Dorsolateral prefrontal cortex (tissue), 122 donors: ENCODE measurements at places on chromosomes 7 and 10.

DNA sequence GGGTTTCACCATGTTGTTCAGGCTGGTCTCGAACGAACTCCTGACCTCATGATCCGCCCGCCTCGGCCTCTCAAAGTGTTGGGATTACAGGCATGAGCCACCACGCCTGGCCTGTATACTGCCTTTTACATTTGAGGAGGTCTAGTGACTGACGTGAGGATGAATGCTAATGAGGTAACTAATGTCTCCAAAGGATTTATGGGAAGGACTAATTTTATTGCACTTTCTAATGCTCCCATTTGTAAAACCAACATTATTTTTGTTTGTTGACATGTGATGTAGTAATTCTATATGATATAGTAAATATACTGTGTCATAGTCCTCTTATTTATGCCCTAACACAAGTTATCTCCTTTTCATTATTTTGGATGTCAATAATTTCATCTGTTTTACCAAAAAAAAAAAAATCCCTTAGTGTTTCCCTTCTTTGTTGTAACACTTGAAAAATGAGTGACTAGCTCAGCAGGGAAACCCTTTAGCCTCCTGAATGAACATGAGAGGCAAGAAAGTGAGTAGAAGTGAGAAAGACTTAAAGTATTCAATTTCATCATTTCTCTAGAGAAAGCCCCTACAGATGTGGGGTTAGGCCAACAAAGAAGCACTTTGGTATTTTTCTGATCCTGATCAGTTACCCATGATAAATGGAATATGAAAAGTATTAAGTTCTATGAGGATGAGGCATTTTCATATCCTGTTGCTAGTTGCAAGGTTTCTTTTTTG, 596.9 kb upstream of the PCDH15 start:
- no peak for DNase-seq

DNA sequence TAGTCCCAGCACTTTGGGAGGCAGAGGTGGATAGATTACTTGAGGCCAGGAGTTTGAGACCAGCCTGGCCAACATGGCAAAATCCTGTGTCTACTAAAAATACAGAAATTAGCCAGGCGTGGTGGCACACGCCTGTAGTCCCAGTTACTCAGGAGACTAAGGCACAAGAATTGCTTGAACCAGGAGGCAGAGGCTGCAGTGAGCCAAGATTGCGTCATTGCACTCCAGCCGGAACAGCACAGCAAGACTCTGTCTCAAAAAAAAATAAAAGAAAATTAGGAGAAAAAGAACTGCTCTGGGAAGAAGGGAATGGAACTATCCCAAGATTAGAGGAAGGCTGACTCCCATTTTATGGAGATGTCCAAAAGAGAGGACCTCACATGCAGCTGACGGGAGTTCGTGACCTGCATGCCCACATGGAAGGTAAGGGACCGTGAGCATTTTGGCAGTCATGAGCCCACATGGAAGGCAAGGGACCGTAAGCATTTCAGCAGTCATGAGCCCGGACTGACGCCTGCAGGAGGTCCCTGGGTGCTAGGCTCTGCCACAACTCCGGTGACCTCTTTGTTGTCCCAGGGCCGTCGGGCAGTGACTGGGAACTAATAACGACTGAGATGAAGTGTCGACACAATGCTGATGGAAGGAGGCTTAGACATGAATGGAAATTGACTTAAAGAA, 18.6 kb upstream of the GTPBP4 start:
- no peak for DNase-seq

DNA sequence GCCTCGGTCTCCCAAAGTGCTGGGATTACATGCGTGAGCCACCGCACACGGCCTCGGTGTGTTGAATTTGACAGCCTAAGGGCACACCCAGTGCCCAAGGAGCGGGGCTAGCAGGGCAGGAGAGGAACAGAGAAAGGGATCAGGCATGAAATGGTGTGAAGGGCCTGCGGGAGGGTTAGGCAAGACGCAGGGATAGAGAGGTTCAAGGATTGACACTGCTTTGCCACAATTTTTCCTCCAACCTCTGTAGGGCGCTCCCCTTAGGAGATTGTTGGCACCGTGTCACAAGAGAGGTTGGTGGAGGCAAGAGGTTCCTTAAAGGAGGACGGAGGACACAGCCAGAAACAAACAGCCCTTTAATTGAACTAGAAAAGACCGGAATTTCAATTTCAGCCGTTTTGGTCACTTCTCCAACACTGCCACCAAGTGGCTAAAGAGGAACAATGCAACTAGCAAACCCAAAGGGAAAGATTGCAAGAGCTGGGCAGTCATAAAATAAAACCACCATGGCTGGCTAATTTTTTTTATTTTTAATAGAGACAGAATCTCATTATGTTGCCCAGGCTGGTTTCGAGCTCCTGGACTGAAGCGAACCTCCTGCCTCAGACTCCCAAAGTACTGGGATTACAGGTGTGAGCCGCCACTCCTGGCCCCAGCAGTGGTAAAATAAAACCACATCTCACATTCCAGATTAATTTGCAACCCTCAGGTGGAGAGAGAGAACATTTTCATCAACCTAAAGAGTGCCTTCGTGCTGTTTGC, 6.9 kb upstream of the CREB3L2 start:
- no peak for DNase-seq

DNA sequence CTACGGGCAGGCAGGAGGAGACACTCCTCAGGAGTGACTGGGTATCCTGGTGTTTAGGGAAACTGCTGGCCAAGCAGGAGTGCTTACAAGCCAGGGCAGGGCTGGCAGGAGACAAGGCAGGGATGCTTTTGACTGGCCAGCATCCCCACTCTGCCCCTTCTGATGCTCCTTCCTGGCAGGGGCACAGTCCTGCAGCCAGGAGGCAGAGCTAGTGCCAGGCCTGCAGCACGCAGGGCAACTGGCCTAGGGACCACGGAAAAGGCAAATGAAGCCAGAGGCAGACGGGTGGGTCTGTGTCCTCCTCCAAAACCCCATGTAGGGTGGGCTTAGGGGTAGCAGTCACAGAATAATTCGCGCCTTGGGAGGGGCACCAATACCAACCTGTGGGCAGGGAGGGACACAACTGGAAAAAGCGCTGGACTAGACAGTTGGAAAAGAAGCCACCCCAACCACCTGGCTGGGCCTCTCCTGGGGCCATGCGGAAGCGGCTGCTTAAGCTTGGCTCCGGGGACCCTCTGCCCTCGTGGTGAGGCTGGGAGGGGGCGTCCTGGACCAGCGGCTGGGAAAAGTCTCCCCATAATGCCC, 4.8 kb downstream of the IMPDH1 start:
- no peak for DNase-seq

- peak; percentile 56 for DNase-seq
Observed at GRCh38 chr7:74092964-74093471, 9.4 kb downstream of the LIMK1 start.

GRCh38 chr10:104429846-104430245, 76.2 kb downstream of the CFAP58 start:
- DNase-seq, result no peak

- DNase-seq, result no peak
Observed at GRCh38 chr10:101453791-101454718, 100.1 kb downstream of the BTRC start.

GRCh38 chr10:69786791-69787190, 14.9 kb upstream of the COL13A1 start:
- no peak for DNase-seq

DNA sequence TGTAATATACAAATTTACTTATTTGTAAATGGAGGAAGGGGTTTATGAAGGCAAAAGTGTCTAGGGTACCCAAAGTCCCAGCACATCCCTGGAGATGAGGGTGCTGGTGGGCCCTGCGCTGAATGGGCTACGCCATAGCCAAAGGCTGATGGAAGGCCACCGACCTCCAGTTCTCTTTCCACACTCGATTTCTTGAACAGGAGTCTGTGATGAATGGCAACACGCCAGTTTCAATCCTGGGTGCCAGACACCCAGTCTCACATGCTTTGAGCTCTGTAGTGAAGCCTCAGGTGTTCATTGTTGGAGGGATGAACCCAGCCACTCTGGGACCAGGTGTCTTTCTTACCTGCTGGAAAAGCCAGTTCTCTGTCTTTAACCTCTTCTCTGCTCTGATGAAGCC, 752 bp downstream of the LRMDA start:
- no peak for DNase-seq

DNA sequence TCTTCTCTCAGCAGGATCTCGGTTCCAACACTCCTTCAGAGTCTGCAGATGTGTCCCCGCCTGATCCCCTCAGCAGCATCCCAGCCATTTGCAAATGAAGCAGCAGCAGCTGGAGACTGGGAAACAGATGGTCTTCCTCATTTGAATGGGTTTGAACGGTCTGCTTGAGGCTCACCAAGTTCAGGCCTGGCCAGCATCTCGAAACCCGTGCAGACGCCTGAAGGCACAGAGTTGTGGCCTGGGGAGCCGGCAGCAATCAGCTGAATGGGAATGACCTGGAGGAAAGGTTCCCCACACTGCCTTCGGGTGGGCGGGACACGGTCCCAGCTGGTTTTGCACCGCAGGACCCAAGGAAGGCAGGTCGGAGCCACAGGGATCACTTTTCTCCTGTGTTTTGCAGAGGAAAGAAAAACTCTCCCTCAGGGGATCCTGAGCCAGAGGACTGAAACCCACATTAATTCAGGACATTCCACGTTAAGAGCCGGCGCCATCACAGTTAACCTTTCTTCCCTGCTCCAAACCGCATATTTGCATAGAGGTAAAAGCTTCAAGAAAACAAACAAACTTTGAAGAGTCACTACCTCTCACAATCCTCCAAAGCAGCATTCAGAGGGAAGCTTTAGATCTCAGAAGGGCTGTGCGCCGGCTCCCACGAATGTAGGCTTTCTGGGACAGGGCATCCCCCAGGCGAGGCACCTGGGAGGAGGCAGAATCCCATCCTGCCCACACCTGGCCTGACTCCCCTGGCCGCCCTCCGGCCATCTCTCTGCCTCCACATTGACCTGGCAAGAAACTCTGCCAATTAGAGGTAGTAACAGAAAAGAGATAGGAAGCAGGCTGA, 17.7 kb downstream of the FGFR2 start:
- DNase-seq, result no peak

DNA sequence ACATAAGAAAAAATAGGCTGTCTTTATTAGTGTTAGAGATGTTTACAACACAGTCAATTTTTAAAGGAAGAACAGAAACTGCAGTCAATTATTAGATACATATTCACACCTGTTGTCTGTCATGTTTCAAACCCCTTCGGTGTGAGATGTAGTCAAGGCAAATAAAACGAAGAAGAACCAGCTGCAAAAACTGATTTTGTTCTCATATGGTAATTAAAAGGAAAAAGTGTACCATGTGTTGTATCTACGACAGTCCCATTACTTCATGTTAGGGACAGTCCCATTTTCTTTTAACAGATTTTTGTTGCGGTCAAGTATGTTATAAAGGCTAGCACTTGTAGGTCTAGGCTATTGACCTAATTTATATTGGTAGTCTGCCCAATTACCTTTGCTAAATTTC, 149.4 kb downstream of the LRRN3 start:
- DNase-seq, result no peak

GRCh38 chr7:158255156-158255555, 332.5 kb downstream of the PTPRN2 start:
- DNase-seq, result no peak

- no peak for DNase-seq
Observed at GRCh38 chr10:3014968-3015367, 52.4 kb upstream of the PFKP start.

DNA sequence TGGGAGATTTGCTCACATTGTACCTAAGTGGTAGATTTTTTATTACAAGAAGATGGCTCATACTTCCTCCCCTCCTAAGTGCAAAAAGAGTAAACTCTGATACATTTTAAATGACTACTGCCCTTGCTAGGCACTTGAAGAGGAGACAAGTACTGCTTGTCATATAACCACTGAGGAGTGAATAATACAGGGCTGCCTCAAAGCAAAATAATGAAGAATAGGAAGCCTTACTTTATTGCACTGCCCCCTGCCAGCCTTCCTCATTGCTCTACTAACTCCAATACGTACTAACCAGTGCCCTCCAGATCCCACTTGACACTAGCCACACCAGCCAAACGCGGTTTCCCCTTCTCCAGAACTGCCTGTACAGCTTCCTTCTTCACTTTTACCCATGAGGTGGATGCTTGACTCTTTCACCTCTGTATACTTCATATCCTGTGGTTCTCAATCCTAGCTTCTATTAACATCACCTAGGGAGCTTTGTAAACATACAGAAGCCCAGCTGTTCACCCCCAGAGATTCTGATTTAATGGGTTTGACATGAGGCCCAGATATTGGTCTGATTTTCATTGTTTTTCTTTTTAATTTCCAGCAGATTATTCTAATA, 11.7 kb upstream of the MTERF1 start:
- no peak for DNase-seq

DNA sequence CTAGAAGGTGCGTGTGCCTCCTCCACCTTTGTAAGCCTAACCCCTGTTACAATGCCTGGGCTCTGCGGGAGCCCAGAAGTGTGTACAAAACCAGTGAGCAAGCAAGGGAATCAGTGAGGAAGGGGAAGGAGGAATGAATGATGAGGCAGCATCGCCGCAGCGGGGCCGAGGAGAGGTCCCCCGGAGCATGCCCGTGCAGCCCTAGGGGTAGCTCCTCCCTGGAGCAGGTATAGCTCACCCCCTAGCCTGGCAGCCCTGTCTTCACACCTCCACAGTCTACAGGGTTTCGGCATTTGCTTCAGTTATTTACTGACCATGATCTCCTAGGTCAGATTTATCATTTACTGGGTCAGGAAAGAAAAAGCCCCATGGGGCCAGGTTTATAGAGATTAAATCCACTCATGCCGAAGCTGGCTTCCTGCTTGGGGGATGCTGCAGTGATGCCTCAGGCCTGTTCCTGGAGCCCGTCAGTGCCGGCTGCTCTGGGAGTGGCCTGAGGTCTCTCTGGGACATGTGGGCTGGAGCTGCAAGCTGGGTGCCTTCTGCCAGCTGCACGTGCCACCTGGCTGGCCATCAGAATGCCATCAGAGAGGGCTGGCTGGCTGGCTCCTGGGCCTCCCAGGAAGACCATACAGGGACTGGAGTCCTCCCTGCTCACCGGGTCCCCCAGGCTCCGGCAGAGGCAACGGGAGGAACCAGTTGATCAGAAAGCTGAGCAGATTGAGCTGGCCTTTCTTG, 138.9 kb downstream of the GRK5 start:
- no peak for DNase-seq

GRCh38 chr7:140674356-140674800, 1.6 kb downstream of the ADCK2 start:
- peak; percentile 25 for DNase-seq

GRCh38 chr10:74596713-74597112, 229.7 kb upstream of the KAT6B start:
- DNase-seq, result no peak

- no peak for DNase-seq
Observed at GRCh38 chr10:27986821-27987220, 12.1 kb downstream of the ODAD2 start.

DNA sequence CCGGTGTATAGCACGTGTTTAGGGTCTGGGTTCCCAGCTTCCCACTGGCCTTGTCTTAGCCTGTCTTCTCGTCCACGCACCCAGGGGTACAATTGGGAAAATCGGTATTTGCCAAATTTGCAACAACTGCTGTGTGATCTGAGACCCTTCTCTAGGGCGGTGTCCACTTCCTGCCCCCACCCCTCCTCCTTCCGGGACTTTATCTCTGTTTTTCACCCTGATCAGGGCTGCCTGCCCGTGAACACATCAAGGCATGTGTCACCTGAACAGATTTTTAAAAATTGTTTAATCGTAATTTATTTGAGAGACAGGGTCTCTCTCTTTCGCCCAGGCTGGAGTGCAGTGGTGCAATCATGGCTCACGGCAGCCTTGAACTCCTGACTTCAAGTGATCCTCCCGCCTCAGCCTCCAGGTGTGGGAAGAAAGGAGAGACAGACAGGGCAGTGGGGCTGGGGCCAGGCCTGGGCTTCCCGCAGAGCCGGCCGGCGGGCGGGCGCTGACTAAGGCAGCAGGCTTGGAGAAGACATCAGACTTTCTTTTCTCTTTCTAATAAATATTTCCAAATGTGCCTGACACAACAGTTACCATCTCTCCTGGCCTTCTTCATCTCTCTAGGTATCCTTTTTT, 27.5 kb downstream of the ELFN1 start:
- DNase-seq, result no peak

GRCh38 chr7:13708670-13709069, 280.8 kb downstream of the ETV1 start:
- DNase-seq, result no peak
